Gastroesophageal sphincter (tissue), 4 donors: ENCODE measurements at places on chromosomes 5 and 9. TPM values are rescaled to one million over a fixed set of nuclear protein-coding genes. Genes with fewer than 3 reads are reported as not detected.
A peak's percentile ranks its signal among the peaks of the same experiment; 100 is the strongest.

Gene CATSPER3
- not detected for total RNA-seq

- peak; percentile 95 for ATAC-seq
These were observed 28.6 kb upstream of the TNC start for GRCh38 chr9:115146581-115147021.

GRCh38 chr9:69115621-69116020 lies 58.5 kb upstream of the TJP2 start:
- peak; percentile 50 for ATAC-seq

- ATAC-seq, result peak; percentile 49
These were observed 1.4 kb upstream of the ADAMTSL2 start for GRCh38 chr9:133532937-133533668.

GRCh38 chr5:152288917-152289595 lies 116.0 kb downstream of the NMUR2 start:
- no peak for ATAC-seq

Gene FGF1
- total RNA-seq, result 4.1 TPM

Gene STXBP1
- 25.7 TPM for total RNA-seq

Gene NUTM2G
- total RNA-seq, result not detected

DNA sequence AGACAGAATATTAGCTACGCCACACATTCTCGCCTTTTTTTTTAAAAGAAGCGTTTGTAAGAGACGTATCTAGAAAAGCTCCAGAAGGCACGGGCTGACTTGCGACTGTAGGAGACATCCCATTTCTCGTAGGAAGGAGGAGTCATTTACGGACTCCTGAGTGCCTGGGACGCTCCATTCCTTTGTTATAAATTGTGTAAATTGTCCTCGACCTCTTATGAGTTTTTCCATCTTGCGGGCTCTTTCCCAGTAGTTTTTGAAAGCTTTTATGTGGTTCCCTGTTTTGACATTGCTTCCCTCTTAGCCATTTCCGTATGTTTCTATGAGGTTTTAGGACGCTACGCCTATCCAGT lies 1.0 kb downstream of the RABL6 start:
- no peak for ATAC-seq

Gene TARS1
- 88.3 TPM for total RNA-seq

DNA sequence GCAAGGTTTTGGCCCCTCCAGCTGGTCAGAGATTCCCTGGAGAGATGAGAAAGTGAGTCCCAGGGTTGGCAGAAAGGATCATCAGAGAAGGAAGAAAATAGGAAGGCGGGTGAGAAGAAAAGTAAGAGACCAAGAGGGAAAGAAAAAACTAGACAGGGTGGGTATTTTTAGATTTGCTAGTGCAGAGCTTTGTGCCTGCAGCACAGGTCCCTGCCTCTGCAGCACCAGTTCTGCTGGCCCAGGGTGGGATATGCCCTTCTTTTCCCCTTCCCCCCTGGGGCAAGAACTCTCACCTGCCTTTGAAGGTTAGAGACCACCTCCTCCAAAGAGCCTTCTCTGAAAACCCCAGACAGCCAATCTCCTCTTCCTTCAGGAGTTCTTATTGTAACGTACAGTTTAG lies 90.3 kb upstream of the EGFLAM start:
- ATAC-seq, result no peak

Gene GPR151
- not detected for total RNA-seq

DNA sequence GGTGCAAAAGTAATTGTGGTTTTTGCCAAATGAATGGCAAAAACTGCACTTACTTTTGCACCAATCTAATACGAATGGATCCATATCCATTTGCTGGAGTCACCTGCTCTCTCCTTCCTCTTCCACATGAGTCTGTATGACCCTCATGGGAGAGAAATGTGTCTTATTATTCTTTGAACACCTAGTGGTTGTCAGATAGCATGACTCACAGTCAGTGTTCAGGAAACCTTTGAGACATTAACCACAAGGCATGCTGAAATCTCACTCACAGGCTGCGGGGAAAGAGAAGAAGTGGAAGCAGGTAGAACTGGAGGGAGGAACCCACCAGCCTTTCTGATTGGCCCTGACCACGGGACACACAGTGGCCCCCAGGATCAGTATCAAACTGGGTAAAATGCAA lies 222.8 kb upstream of the KLF4 start:
- ATAC-seq, result no peak

GRCh38 chr9:129397335-129397734 lies 219.3 kb upstream of the IER5L start:
- no peak for ATAC-seq

DNA sequence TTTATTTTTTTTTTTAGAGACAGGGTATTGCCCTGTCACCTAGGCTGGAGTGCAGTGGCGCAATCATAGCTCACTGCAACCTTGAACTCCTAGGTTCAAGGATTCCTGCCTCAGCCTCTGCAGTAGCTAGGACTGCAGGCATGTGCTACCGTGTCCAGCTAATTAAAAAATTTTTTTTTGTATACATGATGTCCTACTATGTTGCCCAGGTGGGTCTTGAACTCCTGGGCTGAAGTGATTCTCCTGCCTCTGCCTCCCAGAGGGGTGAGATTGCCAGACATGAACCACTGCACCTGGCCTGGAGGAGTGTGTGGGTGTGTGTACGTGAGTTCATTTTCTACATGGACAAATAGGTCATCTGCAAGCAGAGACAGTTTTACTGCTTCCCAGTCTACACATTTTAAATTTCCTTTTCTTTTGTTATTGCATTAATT lies 33.8 kb downstream of the JMY start:
- ATAC-seq, result no peak

- ATAC-seq, result peak; percentile 63
These were observed at the start of gene LPAR1 for GRCh38 chr9:111038331-111039230. Gene LPAR1 (minus strand): TSS chr9:111038470. CDS start chr9:110972117, 66,353 bp downstream.

DNA sequence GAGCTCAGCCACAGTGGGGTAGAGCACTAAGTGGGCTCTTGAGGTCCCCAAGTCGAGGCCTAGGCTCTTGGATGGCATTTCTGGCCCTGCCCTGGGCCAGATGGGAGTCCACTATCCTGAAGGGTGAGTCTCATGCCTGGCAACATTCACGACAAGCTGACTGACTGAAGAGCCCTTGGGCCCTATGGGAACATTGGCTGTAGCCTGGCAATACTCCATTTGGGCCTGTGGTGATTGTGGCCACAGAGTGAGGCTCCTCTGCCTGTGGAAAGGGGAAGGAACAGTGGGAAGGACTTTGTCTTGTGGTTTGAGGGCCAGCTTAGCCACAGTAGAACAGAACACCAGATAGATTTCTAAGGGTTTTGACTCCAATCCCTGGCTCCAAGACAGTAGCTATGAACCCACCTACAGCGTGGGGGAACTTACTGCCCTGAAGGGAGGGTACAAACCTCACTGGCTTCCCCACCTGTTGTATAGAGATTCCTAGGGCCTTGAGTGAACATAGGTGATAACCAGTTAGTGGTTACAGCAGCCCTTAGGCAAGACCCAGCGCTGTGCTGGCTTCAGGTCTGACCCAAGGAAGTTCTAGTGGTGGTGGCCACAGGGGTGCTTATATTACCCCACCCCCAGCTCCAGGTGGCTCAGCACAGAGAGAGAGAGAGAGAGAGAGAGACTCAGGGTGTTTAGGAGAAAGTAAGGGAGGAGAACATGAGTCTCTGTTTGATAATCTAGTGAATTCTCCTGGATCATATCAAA lies 72.4 kb downstream of the KIAA0825 start:
- no peak for ATAC-seq

Gene WNT8A
- total RNA-seq, result not detected

- ATAC-seq, result no peak
These were observed at the start of gene GAPT for GRCh38 chr5:58491216-58491892. Gene GAPT (plus strand): TSS chr5:58491435. CDS start chr5:58494537, 3,102 bp downstream.

GRCh38 chr5:74019923-74020322 lies 393.9 kb downstream of the ARHGEF28 start:
- no peak for ATAC-seq

Gene SLC6A18
- total RNA-seq, result not detected

Gene PCDHGA8
- 4.2 TPM for total RNA-seq

Gene HOMER1
- 13.0 TPM for total RNA-seq

GRCh38 chr5:137666461-137666850 lies 69.4 kb downstream of the KLHL3 start:
- no peak for ATAC-seq

- no peak for ATAC-seq
These were observed 120.2 kb upstream of the SAP30L start for GRCh38 chr5:154325566-154325965.

Gene PGM5
- total RNA-seq, result 502 TPM

- no peak for ATAC-seq
These were observed 110.5 kb downstream of the GAS1 start for GRCh38 chr9:86836797-86837196.

DNA sequence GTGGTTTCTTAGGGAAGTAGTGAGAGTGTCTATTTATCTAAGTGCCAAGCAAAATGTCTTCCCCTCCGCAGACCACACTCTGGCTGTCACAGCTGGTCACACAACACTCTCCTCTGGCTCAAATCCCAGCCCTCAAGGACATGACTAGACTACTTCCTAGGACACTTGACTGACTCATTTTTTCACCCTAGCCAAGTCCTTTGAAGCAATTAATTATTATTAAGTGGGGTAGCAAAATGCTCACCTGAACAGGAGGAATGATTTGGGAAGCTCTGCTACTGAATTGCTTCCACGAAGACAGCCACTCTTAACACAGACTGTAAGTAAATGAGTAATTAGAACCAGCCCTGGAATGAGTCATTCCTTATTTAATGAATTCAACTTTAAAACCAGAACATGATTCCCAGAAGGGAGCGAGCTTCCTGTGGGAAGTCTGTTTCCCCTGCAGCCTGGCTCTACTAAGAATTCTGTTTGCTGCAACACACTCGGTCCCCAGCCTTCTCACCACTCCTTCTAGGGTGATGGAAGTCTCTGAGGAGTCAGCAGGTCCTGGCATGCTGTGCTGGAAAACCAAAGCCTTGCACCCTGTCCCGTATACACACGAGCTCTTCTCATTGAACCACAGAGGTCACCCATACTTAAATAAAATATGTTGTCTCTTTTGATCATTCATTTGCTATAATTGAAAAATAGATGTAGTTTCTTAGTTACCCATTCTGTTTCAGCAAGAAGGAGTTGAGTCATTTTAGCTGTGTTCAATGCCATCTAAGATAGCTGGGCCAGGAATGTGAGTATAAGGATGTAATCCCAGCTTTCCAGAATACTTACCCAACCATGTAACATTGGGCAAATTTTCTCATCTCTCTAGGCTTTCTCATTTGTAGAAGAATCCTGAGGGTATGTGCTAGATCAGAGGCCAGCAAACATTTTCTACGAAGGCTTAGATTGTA lies 218.6 kb upstream of the RASEF start:
- peak; percentile 28 for ATAC-seq

Gene LHX3
- total RNA-seq, result not detected

GRCh38 chr9:98101868-98102273 lies 17.2 kb downstream of the TRIM14 start:
- no peak for ATAC-seq

GRCh38 chr5:40437452-40437861 lies 242.3 kb upstream of the PTGER4 start:
- no peak for ATAC-seq

DNA sequence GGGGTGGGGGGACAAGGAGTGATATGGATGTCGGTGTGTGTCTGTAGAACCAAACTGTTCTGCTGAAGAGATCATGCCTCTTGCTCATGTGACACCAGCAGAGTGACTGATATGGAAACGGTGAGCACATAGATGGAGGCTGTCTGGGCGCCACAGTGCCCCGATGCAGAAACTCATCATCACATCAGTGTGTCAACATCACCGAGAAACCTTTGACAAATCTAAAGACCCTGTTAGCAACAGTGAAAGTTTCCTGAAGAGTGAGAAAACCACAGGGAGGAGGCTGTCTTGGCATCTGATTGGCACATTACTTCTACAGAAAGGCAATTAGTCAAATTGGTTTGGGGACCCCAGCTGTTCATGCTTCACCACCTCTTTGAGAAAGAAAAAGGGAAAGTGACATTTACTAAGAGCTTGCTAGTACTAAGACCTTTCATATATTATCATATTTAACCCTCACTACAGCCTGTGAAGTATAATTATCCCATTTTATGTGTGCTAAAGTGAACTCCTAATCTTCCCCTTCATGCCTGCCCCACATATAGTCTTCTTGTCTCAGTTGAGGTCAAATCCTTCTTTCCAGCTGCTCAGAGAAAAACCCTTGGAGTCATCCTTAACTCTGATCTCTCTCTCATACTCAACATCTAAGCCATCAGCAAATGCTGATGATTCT lies 25.6 kb downstream of the CSF2 start:
- ATAC-seq, result no peak

Gene COMMD10
- total RNA-seq, result 26.4 TPM

DNA sequence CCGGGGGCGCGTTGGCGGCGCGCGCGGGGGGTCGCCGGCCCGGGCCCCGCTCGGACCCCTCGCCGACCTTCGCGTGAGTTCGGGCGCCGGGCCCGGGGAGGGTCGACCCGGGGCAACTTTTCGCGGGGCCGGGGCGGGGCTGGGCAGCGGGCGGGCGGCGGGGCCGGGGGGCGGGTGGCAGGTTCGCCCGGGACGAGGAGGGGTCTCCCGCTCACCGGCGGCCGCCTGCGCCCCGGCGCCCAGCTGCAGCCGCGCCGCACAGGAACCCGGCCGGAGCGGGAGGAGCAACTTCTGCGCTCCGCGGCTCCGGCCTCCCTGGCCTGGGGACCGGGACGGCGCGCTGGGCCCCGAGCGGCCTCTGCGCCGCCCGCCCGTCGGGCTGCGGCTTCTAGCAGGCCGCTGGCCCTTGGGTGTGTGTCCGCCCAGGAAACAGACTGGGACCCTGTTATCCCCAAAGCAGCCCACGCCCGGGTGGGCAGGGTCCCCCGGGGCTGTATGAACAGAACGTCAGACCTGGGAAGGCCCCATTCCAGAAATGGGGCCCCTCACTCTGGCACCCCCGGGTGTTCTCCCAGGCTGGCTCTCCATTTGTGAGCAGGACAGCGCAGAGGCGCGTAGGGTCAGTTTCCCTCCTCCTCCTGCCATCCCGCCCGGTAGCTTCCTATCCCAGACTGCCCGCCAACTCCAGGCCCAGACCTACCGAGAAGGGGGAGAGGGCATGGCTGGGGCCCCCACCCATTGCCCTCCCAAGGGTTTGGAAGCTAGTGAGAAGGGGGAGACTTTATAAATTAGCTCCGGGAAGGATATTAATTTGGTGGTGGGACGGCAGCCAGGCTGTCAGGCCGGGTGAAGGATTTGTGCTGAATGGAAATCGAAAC lies 708 bp downstream of the RXRA start:
- ATAC-seq, result no peak

DNA sequence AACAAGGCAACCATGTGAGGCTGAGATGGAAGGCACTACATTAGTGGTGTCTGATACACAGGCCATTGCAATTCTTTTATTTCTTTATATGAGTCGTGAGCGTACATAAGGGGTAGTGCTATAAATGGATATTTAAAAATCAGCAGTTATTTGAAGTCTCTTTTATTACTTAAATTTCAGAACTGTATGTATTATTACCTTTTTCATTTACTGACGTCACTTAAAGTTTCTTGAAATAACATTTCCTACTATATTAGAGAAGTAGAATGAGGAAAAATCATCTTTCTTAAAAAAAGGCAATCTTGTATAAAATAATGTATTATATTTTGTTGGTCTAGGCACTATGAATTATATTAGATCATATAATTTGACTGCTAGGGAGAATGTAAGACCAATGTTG lies 280.9 kb upstream of the CYLC2 start:
- no peak for ATAC-seq
